ENCODE measurements at places on chromosomes 6 and 20.

DNA sequence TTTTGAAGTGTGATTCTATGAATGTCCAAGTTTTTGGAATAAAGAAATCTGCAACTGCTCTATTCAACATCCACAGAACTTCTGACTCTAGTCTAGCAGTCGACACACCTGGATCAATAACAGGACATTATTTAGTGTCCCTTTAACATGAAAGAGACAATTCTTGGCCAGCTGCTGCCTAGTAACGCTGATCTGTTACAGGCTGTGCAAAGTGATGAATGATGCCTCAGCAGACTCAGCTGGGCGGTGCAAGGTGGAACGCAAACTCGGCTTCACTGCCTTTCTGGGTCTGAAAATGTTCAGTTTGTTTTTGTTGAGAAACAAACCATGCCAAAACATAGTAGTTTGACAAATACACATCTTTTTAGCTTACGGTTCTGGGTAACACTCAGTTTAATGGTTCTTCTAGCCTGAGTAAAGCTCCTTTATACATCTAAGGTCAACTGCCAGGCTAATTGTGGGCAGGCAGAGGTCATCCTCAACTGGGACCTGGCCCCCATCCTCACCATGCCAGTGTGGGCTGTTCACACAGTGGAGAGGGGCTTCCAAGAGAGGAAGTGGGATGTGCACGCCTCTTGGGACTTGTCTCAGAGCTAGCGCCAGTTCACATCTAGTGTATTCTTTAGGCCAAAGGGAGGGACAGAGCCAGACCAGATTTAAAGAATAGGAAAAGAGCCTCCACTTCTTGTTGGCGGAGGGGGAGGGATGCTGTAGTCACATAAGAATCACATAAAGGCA is 879.7 kb downstream of the QKI start:
- no peak for DNase-seq

DNA sequence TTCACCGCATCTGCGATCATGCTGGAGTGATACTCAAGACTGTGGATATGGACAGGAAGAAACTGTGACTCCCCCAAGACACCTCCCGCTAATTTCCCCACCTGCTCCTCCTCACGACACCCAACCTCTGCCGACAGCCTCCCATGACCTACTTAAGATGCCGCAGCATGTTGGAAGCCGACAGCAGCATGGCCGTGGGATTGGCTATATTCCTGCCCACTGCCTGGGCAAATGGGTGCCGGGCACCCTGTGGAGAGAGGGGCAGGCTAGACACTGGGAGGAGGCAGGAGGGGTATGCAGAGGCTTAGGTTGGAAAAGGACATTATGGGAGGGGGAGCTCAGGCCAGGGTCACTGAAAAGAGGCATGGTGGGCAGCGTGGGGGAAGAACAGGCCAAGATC is 4.5 kb downstream of the IDH3B start:
- DNase-seq, result no peak

GRCh38 chr6:4756247-4756646 is 20.0 kb upstream of the CDYL start:
- DNase-seq, result no peak

DNA sequence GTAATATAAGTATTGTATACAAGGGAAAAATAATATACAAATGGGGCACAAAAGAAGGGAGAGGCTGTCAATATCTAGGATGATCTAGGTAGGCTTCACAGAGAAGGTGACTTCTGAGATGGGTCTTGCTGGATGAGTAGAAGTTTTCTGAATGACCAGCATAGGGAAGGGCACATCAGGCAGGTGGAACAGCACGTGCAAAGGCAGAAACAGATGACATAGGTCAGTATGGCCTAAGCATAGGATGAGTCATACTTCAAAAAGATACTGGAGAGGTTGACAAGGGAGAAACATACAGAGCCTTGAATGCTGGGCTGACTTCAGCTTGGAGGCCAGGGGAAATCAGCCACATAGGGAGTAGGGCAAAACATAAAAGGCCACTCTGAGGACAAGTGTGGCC is 31.9 kb upstream of the SIRPA start:
- no peak for DNase-seq

DNA sequence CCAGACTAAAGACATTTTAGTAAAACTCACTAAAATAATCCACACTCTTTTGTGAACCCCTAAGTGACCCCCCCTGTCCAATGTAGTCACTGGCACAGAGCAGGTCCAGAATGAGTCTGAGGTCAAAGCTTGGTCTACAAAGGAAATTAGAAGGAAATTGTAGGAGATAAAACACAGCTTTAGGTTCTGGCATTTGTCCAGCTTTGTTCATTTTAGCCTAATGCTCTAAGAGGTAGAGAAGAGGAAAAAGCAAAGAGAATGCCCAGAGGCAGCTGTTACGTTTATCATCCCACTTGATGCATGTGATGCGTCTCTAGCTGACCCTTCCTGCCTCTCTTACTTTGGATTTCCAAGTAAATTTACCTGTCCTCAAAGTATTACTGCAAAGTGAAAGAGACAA is 62.5 kb downstream of the CNKSR3 start:
- DNase-seq, result no peak

GRCh38 chr20:3156811-3157619 is 2.6 kb downstream of the FASTKD5 start:
- DNase-seq, result no peak

DNA sequence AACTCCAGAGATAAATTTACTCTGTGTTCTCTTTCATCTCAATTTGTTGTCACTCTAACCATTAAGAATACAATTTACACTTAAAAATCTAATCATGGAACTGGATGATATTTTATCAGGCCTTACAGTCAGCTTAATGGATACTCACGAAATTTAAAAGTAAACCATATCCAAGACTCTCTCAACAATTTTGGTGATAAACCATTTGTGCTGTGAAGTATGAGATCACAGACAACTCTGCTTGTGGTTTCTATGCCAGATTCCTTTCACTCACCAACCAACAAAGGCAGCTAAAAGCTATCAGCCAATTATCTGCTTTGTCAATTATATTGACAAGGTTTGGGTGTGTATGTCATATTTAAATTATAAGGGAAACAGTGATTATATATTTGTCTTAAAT is 155.8 kb downstream of the TRDN start:
- DNase-seq, result no peak

- DNase-seq, result no peak
These were observed 24.1 kb upstream of the SLC32A1 start for GRCh38 chr20:38700141-38700540.

DNA sequence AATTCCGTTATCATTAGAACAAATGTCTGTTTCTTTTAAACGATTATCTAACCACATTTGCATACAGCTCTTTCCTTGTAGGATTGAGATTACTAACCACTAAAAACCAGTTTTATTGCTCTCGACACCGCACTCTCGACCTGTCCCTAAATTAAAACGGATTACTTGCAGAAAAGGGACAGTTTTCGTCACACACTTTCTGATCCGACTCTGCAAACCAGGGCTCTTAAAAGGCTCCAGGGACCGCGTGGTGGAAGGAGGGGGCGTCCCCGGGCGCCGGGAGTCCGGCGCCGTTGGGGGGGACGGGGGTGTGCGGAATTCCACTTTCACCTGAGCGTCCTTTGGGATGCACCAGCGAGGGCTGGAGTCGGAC is 731 bp downstream of the MAK start:
- DNase-seq, result no peak
